ENCODE measurements at places on chromosomes 4 and X. TPM values are rescaled to one million over a fixed set of nuclear protein-coding genes. Genes with fewer than 3 reads are reported as not detected.

The PABPC4L gene
- 0.77 TPM for total RNA-seq

The TLR2 gene
- 0.77 TPM for total RNA-seq

The SOX3 gene
- total RNA-seq: not detected

The KCTD8 gene
- total RNA-seq: not detected

The LARP1B gene
- total RNA-seq: 18.5 TPM

The SHROOM3 gene
- total RNA-seq: 23.9 TPM

The PDE5A gene
- total RNA-seq: 832 TPM

The RPL34 gene
- total RNA-seq: 867 TPM

The SAGE1 gene
- not detected for total RNA-seq

The PLAC8 gene
- 0.33 TPM for total RNA-seq

The PDE6B gene
- total RNA-seq: 2.8 TPM

The FAM193A gene
- total RNA-seq: 7.4 TPM

The GPM6B gene
- total RNA-seq: 1.0 TPM

The GPR50 gene
- total RNA-seq: not detected

The SOD3 gene
- 34.8 TPM for total RNA-seq

The VSIG4 gene
- not detected for total RNA-seq

The C4orf36 gene
- total RNA-seq: 2.8 TPM

Data from fibroblast of lung (primary cell).